ENCODE measurements at places on chromosomes 4 and X.

DNA sequence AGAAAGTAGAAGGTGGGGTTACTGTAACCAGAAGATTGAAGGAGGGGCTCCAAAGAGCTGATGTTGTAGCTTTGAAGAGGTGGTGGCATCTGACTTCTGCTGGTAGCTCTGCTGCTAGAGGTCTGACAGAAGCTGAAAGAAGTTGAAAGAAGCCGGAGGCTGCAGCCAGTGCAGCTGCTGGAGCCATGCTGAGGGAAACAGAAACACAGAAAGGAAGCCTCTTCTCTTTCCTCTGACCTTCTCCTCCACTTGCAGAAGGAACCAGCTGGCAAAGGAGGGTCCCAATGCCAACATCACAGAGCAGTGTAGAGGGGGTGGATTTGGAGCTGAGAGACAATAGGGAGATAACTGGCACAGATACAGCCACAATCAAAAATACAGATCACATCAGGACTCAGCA, 89.3 kb upstream of the HHIP start:
- DNase-seq, result no peak

DNA sequence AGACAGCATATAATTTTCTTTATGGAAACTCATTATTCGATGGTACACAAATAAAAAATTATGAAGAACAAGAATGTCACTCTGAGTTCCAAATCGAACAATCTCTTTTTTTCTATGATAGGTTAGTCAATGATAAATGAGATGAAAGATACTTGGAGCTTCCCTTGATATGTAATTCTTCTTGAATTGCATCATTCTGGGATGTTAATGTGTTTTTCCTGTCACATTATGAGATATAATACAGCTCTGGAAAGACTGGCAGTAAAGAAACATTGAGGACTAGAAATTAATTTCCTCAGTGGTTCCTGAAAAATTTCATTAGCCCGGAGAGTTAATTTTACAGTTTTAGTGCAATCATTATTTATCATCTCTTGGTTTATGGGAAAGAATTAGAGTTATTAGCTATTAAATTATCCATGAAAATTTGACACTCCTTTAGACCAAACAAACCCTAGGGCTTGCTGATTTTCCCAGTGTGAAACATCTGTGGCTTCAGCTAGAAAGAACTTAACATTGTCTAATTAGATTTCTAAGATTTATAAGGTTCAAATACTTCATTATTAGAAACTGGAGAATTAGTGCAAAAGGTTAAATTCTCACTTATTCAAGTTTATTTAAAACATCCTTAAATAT, 1546.6 kb upstream of the TENM3 start:
- no peak for DNase-seq

- DNase-seq, result peak; percentile 45
These were observed 63.8 kb upstream of the TAPT1 start for GRCh38 chr4:16289897-16290554.

DNA sequence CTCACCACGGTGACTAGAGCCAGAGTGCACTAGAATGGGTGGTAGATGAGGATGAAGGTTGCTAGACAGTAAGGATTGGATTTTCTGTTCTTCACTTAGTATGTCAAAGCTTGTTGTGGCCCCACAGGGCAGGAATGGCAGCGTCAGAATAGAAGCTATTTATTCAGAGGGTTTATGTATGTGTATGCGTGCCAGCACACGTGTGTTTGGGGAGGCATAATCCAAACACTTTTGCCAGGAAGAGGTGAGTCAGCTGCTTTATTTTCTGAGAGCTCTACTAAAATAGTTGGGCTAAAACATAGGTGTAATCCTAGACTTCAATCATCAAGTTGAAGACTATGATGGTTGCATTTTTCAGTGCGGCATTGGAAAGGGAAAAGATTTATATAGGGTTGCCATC, 1.2 kb upstream of the MAGEE2 start:
- DNase-seq, result no peak

DNA sequence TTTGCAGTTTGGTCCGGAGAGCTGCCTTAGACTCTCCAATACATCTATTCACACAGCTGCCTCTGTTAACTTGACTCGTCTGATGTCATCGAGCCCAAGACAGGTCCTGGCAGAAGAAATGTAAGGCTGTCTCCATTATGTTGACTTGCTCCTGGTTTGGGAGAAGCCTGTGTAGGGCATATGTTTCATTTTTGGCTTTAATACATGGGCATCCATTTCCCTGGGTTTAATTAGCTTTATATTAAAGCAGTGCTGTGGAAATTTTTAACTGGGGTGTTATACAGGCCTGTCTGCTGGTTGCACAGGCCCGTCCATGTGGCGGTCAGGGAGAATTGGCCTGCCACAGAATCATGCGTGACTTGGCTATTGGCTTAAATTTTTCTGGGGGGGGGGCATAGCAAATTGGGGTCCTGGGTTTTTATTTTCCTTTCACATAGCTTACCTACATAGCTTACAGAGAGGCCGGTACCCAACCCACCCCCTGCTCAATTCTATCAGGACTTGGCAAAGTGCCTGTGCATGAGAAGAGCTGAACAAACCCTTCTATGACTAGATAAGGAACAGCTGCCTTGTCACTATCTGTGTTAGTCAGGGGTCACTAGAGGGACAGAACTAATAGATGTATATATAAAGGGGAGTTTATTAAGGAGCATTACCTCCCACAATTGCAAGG, 123.5 kb upstream of the WDR1 start:
- DNase-seq, result no peak

DNA sequence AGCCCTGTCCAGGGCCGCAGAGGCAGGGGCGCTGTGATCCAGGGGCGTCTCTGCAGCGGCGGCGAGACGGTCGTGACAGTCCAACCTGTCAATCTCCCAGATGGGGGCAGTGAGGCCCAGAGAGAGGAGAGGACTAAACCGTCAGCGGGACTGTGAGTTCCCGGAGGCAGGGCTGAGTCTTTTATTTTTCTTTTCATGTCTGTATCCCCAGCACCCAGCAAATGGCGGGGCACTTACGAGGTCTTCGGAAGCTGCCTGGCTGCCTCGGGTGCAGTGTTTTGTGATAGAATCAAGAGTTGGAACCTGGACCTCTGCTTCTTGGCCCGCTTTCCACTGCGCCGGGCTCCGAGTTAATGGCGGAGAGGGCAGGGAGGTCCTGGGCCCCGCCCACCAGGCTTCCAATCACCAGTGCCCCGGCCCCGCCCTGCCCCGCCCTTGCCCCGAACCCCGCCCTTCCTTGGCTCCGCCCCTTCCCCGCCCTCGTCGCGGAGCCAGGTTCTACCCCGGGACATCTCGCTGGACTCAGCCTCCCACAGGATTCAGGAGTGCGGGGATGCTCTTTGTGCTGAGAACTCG, 35.3 kb upstream of the GRPEL1 start:
- DNase-seq, result peak; percentile 88

GRCh38 chr4:112982680-112983079, 66.8 kb upstream of the ANK2 start:
- DNase-seq, result peak; percentile 16

DNA sequence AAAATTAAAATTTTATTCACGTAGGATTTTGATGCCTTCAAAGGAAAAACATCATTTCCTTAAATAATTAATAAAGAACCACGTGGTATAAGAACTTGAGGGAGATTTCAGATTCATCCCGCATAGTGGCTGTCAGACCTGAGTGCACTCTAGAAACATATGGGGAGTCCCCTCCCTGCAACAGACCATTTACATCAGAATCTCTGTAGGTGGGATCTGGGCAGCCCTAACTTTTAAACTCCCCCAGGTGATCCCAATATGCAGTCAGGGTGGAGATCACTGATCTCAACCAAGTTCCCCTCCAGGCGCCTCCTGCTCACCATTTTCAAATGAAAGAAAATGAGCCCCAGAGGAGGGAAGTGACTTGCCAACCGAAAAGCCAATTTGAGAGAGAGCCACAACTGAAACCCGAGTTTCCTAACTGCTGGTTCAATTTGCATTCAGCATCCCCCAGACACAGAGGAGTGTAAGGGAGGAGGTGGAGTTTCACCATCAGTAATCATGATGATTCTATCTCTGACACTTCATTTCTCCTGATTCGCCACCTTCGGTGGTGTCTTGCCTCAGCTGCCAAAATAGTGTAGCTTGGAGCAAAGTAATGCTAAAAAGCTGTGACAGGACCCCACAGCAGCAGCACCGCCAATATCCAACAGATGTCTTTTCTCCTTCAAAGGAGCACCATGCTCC, 11.4 kb downstream of the RNF150 start:
- DNase-seq, result no peak

DNA sequence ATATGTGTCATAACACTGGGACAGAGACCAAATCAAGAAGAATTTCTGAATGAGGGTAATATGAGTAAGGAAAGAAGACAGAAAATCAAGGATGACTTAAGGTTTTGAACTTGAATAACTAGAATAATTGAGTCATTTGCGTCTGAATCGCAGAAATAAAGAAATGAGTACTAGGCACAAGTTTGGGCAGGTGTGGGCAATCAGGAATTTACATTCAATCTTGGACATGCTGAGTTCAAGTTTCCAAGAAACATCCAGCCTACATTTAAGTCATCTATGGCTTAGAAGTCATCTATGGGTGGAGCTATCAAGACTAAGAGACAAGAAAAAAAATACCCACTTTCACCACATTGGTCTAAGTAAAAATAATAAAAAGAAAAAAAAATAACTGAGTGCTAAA, 30.4 kb upstream of the WDR44 start:
- no peak for DNase-seq

Measured in ELR (cell line).